ENCODE measurements at places on chromosomes 3 and 15.
A peak's percentile ranks its signal among the peaks of the same experiment; 100 is the strongest.

DNA sequence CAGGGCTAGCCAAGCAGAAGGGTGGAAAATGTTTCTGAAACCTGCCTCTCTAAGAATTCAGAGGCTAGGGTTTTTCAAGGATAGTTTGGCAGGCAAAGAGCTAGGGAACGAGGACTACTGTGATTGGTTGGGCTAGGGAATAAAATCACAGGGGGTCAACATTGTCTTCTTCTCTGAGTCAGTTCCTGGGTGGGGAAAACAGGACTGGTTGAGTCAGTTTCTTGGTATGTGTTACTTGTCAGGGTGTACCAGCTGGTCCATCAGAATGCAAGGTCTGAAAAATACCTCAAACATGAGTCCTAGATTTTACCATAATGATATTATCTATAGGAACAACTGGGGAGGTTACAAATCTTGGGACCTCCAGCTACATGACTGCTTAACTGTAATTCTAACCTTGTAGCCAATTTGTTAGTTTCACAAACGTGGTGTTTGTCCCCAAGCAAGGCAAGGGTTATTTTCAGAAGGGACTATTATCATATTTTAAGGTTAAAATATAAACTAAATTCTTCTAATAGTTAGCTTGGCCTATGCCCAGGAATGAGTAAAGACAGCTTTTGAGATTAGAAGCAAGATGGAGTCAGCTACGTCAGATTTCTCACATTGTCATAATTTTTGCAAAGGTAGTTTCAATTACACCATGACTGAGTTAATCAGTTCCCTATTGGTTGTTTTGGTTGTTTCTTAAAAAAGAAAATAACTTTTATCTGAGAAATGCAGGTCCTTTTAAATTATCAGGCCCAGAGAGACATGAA, 231.5 kb downstream of the ALCAM start:
- no peak for DNase-seq

DNA sequence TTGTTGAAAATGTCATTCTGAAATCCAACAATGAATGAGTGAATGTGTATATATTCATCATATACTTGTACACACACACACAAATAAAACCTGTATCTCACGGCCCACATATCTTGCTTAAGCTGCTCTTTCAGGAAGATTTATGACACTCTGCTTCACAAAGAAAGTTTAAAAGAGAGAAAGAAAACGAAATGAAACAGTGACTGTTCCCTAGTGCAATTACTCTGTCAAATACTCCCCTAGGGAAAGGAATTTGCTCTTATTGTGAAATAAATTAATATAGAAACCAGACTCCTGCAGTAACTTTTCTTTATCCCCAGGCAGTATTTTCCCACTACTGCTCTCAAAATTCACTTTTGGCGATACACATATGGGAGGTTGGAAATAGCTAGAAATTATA, 329.1 kb downstream of the VPS13C start:
- no peak for DNase-seq

- peak; percentile 17 for DNase-seq
Observed at GRCh38 chr3:98039322-98040024, 4.4 kb upstream of the GABRR3 start.

GRCh38 chr3:124269619-124270018, 277.7 kb upstream of the ROPN1 start:
- DNase-seq = no peak

- no peak for DNase-seq
Observed at GRCh38 chr3:171301002-171301401, 159.2 kb downstream of the TNIK start.

DNA sequence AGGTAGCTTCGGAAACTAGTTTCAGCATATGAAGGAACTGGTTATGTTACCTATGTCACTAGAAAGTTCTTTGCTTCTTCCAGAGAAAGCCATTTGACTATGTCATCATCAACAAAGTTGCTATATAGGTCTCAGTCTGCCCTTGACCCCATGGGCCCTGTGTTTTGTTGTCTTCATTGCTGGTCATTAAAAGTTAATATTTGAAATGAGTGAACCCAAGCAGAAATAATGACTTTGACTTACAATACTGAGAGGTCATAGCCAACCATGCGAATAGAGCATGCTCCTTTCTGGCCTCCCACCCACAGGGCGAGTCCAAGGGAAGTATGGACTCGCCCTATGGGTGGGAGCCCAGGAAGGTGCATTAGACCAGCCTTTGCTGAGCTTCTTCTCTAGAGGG, 40.9 kb downstream of the APH1B start:
- DNase-seq = no peak

DNA sequence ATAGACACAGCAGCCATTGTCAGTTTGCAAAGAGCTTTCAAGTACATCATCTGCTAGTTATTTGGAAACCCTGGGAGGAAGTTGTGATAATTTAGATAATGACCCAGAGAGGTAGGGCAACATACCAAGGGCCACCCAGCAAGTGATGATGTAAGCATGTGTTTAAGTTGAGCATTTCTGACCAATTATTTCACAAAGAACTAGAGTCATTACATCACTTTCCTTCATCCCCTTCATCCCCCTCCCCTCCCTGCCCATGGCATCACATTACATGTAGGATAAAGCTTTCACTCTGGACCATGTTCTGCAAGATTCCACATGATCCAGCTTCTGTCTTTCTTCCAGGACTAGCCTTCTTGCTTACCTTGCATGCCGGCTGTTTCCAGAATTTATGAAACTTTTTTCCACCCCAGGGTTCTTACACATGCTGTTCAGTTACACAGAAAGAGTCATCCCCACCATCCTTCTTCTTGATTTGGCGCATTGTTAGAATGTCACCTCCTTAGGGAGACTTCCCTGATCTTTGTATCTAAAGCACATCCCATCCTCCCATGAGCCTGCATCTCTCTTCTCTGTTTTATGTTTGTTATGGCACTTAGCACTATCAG, 71.3 kb downstream of the PTPRG start:
- DNase-seq = no peak

GRCh38 chr3:188734395-188734794, 437.4 kb upstream of the TPRG1 start:
- DNase-seq = peak; percentile 23

- no peak for DNase-seq
Observed at GRCh38 chr3:32484436-32484835, 18.2 kb downstream of the CMTM6 start.

GRCh38 chr3:85455561-85456200, 496.9 kb downstream of the CADM2 start:
- no peak for DNase-seq

DNA sequence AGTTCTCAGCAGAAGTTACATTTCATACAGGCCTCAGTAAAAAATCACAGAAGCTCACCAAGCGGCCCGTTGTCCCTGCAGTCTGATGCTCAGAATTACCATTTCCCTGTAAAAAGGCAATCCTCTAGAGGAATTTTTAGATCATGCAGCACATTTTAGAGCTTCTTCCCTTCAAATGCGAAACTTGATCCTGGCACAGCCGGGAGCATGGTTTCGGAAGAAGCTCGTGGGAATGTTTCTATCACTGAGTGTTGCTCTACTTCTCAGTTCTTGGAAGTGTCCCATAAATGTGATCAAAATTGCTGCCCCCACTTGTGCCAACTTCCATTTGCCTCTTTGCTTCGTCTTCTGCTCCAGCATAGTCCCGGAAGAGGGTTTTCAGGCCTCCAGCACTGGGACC, 3.8 kb upstream of the H1-8 start:
- DNase-seq = no peak

DNA sequence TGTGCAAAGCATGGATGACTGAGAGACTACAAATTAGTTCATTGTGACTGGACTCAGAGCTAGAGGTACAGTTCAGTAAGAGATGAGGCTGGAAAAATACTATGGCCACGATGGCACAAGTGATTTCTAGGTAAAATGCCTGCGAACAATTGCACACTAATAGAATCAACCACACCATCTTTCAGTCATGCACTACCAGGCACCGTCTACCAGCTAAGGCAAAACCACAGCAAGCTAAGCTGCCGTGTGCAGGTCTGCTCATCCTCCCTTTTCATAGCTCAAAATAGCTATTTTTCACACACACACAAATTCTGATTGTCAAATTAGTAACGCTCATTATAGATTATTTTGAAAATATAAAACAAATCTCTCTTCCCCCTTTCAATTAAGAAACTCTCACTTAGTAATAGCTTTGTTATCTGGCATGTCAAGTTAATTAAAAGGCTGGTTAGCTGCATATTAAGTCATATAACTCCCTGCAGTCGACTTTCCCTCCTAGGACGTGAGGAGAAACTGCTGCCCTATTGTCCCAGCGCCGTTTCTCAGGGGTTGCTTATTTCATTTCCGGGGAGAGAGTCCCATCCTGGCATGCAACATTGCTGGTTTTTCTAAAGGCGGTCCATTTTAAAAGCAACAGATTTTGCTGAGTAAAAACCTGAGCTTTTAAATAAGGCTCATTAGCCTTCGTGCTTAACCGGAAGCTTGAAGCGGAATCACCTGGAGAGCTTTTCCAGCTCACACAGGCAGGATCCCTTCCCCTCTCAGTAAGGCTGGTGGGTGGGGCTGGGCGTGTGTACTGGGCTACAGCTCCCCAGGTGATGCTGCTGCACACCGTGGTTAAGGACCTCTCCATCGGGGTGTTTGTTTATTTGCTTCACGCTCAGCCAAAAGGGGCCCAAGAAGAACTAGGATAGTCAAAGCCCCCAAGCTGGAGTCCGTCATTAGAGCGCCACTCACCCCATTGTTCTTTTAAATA, 16.9 kb upstream of the MEX3B start:
- DNase-seq = no peak
